ENCODE measurements at places on chromosomes 7 and 10.
A peak's percentile ranks its signal among the peaks of the same experiment; 100 is the strongest.

GRCh38 chr7:142797391-142798377 is 26.9 kb downstream of the PRSS2 start:
- no peak for DNase-seq

GRCh38 chr10:63561341-63561740 is 40.1 kb downstream of the REEP3 start:
- no peak for DNase-seq

- no peak for DNase-seq
Measured at GRCh38 chr7:156157409-156158012, 345.2 kb upstream of the SHH start.

GRCh38 chr7:22481726-22482125 is 18.3 kb downstream of the STEAP1B start:
- no peak for DNase-seq

DNA sequence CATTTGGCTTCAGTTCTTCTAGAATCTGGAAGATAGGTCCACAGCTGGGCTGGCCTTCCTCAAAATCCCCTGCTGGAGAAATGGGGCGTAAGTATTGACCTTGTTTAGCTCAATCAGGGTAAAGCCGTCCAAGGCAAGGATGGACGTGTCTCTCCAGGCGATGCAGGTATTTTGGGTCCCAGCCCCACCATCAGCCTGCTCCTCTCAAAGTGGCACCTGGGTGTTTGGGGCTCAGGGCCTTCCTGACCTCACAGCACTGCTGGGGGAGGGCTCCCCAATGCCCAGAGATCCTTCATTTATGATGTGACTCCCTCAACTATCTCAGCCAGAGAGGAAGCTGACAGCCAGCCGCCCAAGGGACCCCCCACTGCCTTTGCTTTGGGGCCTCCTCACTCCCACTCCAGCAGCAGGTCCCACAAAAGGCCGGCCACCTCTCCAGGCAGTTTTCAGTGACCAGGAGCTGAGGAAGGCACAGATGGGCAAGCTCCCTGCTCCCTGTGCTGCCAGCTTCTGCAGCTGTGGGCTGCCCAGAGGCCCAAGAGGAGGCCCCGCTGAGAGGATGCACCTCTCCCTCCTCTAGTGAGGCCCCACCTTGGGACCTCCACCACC is 140.0 kb upstream of the TCERG1L start:
- no peak for DNase-seq

GRCh38 chr7:44244282-44244681 is 43.5 kb downstream of the YKT6 start:
- DNase-seq = peak; percentile 48

DNA sequence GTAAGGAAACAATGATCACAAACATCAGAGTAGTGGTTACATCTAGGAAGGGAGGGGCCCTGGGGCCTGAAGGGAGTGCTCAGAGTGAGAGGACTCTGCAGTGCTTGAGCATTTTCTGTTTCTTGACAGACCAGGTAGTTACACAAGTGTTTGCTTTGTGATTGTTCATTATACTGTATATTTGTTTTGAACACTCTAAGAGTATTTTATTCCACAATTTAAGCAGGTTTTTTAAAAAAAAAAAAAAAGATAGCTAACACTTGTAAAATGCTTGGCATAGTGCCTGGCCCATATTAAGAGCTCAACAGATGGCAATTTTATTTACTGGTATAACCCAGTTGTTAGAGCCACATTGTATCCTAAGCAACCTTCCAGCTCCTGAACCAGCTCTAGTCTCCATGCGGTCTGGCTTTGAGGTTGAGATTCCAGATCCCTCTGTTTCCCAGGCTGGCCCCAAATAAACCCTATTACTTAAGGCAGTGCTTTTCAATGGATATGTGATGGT is 20.1 kb upstream of the ATXN7L1 start:
- no peak for DNase-seq

- DNase-seq = no peak
Measured at GRCh38 chr7:143303733-143304132, 12.2 kb upstream of the CLCN1 start.

GRCh38 chr7:80981405-80981804 is 62.6 kb upstream of the SEMA3C start:
- DNase-seq = no peak

- DNase-seq = no peak
Measured at GRCh38 chr10:99654390-99655175, 4.7 kb upstream of the ENTPD7 start.

DNA sequence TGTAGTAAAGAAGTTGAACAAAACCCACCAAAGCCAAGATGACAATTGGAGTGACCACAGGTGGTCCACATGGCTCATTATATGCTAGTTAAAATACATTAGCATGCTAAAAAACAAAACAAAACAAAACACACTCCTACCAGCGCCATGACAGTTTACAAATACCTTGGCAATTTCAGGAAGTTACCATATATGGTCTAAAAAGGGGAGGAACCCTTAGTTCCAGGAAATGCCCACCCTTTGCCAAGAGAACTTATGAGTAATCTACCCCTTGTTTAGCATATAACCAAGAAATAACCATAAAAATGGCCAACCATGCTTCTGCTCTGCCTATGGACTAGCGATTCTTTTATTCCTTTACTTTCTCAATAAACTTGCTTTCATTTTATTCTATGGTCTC is 979.1 kb upstream of the POT1 start:
- DNase-seq = peak; percentile 0

DNA sequence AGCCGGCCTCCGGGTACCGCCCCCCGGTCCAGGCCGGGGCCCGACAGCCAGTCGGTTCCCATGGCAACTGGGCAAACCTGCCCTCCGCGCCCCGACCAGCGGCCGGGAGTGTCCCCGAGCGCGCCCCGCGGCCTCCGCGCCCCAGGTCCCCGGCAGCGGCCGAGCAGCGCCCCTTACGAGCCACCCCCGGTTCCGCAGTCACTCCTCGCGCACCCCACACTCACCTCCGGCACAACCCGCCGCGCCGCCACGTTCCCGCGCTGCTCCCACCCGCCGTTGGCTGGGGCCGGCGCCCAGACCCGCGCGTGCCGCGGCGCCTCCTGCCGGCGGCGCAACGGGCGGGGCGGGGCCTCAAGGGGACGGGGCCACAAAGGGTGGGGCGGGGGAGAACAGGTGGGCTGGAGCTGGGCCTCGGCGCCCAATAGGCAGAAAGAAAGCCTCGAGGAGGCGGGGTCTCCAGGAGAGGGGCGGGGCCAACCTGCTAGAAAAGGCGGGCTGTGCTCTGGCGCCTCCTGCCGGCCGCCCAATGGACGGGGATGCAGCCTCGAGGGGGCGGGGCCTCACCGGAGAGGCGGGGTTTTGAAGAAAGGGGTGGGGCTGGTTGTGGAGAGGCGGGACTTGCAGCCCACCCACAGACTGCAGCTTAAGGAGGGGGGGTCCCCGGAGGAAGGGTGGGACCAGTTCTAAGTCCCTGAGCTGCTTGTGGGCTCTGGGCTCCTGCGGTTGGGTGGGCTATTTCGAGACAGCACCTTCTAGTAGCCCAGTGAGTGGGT is at the start of gene RADIL:
RADIL (minus strand) TSS at position 345 of the 773 bp plus-strand sequence. CDS start 5,577 bp downstream, outside the sequence.
- peak; percentile 94 for DNase-seq

GRCh38 chr7:155975490-155975889 is 163.2 kb upstream of the SHH start:
- DNase-seq = no peak

DNA sequence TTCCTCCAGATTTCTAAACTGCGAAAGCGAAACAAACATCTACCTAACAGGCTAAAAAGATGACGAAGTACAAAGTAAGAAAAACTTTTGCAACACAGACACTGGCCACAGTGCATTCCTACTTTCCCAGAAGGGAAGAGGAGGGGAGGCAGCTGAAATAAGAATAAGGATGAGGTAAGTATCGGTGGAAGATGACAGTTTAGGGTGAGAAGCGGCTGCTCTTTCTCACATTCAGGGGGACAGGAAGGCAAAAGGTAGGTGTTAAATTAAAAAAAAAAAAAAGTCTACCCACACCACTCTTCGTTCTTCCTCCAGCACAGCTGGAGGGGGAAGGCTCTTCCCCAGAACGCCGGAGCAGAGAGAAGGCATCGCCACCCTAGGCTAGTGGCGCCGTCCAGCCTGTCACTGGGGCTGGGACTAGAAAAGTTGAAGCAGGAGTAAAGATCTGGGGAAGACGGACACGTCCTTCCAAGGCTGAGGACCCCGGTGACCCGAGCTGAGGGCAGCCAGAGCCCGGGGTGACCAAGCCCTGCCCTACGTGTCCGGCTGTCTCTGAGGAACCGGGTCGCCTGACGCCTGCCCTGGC is 846 bp downstream of the DNAJC1 start:
- DNase-seq = peak; percentile 37

DNA sequence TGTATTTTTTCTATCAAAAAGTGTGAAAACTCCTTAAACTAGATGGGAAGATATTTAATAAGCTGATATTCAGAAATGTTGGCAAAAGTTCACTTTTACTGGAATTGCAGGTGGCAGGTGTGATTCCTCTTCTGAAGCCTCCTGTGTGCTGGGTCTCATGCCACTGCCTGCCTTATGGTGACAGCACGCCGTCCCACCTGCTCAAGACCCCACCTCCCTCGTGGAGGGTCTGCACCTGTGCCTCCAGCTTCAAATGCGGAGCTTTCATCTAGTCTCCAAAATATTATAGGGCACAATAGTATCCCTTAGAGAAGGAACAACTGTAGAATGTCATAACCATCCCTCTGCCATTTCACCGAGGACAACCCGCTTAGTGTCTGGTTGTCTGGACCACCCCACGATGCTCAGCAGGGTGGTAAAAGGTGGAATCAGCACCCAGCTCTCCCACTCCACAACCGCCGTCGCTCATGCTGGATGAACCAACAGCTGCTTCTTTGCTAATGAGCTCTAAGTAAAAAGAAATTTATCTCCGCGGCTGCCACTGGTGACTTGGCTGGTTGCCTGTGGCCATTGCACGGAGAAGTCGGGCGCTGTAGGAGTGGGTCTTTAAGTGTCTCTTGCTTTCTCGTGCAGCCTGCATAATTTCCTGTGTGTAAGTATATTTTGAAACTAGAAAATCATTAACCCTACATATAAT is 119.3 kb upstream of the TCERG1L start:
- DNase-seq = no peak

GRCh38 chr7:37070471-37070870 is 346.2 kb upstream of the AOAH start:
- no peak for DNase-seq

- no peak for DNase-seq
Measured at GRCh38 chr7:151141311-151141854, 26.1 kb downstream of the GBX1 start.

DNA sequence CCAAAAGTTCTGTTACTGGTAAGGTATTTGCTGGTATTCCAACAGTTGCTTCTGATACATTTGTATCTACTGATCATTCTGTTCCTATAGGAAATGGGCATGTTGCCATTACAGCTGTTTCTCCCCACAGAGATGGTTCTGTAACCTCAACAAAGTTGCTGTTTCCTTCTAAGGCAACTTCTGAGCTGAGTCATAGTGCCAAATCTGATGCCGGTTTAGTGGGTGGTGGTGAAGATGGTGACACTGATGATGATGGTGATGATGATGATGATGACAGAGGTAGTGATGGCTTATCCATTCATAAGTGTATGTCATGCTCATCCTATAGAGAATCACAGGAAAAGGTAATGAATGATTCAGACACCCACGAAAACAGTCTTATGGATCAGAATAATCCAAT is 131.0 kb downstream of the AASS start:
- peak; percentile 69 for DNase-seq

DNA sequence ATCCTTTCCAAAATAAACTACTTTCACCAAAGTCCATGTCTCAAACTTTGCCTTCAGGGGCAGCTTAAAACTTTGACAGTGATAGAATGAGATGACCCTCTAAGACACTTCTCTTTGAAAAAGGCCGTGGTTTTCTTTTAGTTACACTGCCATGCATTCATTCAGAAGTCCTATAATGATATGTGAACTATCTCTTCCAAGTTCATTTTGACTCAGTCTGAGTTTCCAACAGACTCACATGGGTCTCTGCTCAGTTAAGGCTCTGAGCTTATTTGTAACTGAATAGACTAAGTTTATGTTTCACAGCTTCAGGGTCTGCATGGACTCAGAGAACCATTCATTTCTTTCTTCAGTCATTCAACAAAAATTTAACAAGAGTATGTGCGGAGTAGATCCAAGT is 208.9 kb upstream of the PRSS1 start:
- DNase-seq = no peak

DNA sequence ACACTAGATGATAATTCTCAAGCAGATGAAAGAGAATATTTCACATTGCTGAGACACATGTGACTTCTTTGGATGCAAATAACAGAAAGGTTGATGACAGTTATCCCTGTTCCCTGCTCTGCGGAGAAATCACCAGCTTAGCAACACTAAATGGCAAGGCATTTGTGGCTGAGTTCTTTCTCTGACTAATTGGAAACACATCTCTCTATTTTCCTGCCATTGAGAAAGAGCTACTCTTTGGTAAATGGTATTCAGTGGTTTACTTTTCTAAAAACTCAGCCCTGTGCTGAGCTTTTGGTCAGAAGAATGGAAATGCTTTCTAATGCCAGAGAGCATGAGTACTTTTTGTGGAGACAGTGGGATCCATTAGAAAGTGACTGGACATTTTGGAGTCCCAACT is 771.4 kb downstream of the LRMDA start:
- DNase-seq = no peak

GRCh38 chr7:36430881-36431280 is 41.2 kb downstream of the ANLN start:
- DNase-seq = no peak

- no peak for DNase-seq
Measured at GRCh38 chr10:119375574-119376272, 166.8 kb downstream of the RGS10 start.

DNA sequence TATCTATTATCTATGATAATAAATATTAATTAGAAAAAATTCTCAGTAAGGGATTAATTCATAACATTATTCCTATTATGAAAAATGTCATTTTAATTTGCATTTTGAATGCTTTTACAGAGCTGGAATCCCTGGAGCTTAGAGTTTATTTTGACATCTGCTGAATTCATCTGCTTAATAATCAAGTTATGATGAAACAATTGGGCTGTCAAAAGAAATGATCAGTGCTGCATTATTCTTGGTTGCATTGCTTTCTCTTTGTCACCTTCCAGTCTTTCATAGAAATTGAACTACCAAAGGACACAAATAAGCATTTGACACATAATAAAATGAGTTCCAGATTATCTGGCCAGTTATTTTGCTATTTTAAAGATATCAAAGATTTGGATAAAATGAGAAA is 40.0 kb upstream of the MACC1 start:
- DNase-seq = no peak

DNA sequence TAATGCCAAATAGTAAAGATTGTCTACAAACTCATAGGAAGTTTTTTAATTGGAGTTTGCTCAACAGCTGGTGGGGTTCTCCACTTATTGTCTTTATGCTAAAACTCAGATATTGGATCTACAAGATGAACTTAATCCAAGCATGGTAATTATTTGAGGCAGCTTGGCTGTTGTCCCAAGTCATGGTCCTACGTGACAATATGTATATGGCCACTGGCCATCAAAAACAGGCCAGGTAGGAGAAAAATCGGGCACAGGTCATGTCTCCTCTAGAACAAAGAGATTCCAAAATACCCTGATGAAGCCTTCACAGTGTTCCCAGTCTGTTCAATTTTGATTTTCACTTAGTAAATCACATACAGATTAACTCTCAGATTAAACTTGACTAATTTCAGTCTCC is 606.4 kb downstream of the TNS3 start:
- no peak for DNase-seq

All from activated CD4-positive, alpha-beta T cell treated with anti-CD3 and anti-CD28 coated beads, Interleukin-10, Interleukin-2, amounts not matched to agents 100 ng/mL and 50 ng/mL, durations not matched to agents 16 hours and 8 hours (primary cell).